ENCODE measurements at places on chromosomes 5 and 9.

- DNase-seq: peak; percentile 54
Measured at GRCh38 chr5:149886692-149887470, 57.7 kb downstream of the PDE6A start.

GRCh38 chr9:26945591-26945990 lies 1.5 kb downstream of the PLAA start:
- DNase-seq: no peak

GRCh38 chr9:121185178-121185745 lies 16.4 kb downstream of the RAB14 start:
- peak; percentile 25 for DNase-seq

DNA sequence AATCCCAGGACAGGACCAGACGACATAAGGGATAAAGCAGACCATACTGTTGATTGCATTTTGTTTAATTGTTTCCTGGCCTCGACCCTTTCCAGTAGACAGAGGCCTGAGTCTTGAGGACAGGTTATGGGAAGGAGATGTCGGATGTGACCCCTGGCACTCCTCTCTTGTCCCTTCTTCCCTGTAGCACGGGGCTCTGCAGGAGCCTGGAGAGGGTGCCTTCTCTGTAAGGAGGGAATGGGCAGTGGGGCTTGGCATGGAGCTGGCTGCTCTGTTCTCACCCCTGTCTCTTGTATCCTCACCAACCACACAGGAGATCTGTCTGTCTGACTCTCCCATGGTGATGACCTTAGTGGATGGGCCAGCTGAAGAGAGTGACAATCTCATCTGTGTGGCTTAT lies 40.1 kb upstream of the SLC2A8 start:
- DNase-seq: no peak

DNA sequence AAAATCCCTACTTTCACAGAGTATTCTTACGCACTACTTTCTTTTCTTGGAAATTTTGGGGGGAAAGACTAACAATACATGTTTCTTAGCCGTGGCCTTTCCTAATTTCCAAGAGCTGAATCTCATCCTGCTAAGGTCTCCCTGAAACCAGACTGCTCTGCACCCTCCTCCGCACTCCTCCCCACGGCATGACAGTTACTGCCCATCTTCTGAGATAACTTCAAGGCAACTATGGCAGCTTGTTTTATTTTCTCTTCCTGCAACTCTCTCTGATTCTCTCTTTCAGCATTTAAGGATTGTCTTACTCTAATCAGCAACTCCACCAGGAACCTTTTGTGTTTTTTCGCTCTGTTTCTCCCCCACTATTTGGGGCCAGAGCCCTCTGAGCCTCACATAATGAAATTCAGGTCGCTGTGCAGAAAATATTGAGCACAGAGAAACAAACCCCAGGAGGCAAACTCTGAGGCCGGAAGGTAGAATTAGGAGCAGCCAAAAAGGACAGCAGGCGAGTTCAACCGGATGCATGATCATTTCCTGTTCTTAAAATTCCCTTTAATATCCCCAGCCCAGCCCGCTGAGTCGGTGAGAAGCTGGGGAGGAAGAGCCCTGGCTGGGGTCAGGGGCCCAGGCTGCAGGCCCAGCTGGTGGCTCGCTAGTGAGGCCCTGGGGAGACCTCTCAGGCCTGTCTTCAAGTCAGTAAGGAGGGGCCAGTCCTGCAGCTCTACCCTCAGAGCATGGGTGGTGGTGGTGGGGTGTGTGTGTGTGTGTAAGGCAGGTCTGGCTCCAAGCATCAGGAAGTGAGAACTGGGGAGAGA lies 213.6 kb upstream of the S1PR3 start:
- peak; percentile 65 for DNase-seq

- DNase-seq: peak; percentile 9
Measured at GRCh38 chr9:20898885-20899554, 132.4 kb downstream of the HACD4 start.

GRCh38 chr9:6758248-6758497 lies 400 bp downstream of the KDM4C start:
- DNase-seq: no peak

DNA sequence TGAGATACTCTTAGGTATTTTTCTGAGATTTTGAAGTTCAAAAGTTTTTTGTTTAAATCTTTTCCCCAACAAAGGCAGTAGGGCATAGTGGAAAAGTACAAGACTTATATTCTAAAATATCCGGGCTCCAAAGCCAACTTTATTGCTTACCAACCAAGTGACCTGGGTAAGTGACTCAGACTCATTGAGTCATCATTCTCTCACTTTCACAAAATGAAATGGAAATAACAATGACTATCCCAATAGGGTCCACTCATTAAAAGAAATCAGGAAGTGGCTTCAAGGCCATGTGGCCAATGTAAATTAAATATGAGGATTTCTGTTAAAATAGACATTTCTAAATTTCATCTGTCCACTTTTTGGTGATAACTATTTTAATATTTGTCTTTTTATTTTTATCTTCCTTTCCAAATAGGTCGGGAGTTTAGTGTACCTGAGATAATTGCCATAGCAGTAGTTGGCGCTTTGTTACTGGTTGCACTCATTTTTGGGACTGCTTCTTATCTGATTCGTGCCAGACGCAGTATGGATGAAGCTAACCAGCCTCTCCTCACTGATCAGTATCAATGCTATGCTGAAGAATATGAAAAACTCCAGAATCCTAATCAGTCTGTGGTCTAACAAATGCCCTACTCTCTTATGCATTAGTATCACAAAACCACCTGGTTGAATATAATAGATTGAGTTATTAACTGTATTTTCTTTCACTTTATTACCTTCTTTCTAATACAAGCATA lies 15.5 kb downstream of the TYRP1 start:
- peak; percentile 55 for DNase-seq

- no peak for DNase-seq
Measured at GRCh38 chr5:87081016-87081415, 186.7 kb upstream of the RASA1 start.

- peak; percentile 97 for DNase-seq
Measured at GRCh38 chr5:32504989-32505596, 60.6 kb upstream of the ZFR start.

DNA sequence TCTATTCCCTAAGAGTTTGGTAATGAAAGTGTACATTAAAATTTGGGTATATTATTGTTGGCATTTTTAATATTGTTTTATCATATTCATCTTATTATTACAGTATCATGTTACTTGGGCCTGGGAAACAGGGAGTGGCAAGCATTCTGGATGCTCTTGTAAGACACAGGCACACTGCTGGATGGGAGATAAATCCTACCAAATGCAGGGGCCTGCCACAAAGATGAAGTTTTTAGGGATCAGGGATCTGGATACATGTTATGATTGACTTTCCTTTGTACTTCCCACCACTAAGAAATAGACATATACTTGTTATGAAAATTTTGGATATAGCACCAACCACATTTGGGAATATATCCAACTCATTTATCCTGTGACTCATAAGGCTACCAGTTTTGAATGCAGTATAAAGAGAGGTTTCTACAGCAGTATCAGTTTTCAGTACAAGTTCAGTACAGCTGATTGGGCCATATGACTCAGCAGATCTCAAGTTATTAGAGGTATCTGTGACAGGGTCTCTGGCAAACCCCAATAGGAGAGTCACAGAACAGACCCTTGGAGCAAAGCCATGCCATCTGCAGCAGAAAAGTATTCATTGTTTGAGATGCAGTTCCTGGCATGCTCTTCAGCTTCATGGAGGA lies 360.1 kb downstream of the DMAC1 start:
- peak; percentile 29 for DNase-seq

DNA sequence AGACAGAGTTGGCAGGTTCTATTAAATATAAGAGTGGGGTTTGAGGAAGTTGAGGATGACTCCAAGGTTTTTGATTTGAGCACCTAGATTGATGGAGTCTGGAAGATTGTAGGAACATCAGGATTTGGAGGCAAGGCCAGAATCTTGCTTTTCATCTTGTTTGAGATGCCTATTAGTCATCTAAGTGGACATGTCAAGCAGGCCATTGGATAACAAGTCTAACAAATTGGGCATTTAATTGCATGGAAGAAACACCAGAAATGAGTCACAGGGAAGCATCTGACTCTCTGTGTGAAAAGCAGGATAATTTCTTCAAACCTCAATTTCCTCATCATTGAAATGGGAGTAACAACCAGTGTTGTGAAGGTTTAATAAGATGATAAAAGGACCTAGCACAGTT lies 53.3 kb upstream of the ARL15 start:
- DNase-seq: no peak

Data from fibroblast of skin of back (primary cell).